Renal cortical epithelial cell (primary cell): ENCODE measurements at places on chromosomes 2 and 18. TPM values are rescaled to one million over a fixed set of nuclear protein-coding genes. Genes with fewer than 3 reads are reported as not detected.

DNA sequence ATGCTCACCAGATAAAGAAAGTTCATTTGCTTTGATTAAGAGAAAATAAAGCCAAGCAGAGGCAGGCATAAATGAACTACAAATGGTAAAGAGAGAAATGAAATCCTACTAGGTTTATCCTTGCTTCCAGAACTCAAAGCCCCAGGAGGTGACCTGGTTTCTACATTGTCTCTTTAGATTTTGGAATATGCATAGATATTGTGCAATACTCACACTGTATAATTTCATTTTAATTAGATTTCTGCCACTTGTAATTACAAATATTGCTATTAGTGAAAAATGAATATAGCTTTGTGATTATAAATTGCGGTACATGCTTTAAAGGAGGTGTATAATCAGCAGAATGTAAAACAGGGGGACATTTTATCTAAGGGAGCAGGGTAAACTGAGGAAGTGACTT lies 76.9 kb upstream of the NRXN1 start:
- DNase-seq = no peak

- DNase-seq = peak; percentile 66
Measured at GRCh38 chr2:64586883-64587481, 62.9 kb downstream of the AFTPH start.

- DNase-seq = peak; percentile 71
Measured at GRCh38 chr2:182456784-182457183, 29.9 kb upstream of the PDE1A start.

GRCh38 chr2:140085674-140086073 lies 1305.5 kb upstream of the NXPH2 start:
- DNase-seq = peak; percentile 37

GRCh38 chr2:234395891-234396420 lies 100.9 kb downstream of the ARL4C start:
- DNase-seq = no peak

- DNase-seq = peak; percentile 69
Measured at GRCh38 chr2:42092084-42092996, 44.5 kb downstream of the PKDCC start.

DNA sequence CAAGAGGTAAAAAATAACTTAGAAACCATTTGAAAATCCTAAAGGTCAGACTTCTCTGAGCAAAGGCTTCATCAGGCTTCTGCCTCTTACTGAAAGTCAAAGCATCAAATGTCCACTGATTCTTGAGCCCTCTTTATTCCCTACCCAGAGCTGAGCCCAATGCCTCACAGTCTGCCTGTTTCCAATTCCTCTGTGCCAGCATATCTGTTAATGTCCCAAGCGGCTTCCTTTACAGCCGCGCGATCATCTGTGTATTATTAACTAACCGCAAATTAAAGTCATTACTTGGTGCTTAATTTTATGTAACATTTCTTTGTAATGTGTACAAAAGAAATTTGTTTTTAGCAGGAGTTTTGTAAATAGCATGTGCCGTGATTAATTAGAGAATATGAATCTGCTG lies 418.8 kb upstream of the HNRNPA3 start:
- DNase-seq = peak; percentile 33

GRCh38 chr2:231331533-231331932 lies 64.0 kb upstream of the B3GNT7 start:
- no peak for DNase-seq

DNA sequence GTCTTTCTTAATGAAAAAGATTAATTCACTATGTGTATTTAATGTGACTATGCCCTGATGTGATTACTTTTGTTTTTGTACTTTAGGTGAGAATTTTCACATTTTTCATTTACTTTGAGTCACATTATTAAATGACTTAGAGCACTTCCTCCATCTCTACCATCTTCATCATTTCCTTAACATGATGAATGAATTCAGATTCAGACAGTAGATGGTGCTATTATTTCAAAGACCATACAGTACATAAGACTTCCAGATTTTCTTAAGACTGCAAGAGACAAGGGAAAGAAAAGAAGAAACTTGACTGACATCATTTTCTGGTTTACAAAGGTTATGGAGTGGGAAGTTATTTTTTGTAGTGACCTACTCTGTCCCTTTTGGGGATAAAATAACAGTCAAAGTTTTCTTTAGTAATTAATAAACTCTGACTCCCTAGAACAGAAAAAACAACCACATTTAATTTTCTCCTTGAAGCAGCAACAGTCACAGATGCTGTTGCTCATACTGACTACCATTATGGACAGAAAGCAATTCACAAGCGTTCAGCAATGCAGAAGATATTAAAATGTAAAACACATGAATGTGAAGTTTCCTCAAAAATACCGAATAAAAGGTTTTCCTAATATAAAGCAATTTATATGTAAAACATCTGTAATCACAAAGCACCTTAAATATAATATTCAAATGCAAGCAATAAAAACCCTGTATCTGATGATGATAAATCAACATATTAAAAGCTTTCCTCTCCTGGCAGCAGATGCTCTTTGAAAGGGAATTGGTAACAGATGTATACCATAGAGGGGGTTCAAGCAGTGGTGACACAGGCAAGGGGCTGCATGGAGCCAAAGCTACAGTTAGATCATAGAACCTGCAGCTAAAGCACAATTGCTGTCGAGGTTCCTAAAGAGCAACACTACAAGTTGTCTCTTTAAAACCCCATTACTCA lies 1010.9 kb upstream of the NXPH2 start:
- peak; percentile 69 for DNase-seq

DNA sequence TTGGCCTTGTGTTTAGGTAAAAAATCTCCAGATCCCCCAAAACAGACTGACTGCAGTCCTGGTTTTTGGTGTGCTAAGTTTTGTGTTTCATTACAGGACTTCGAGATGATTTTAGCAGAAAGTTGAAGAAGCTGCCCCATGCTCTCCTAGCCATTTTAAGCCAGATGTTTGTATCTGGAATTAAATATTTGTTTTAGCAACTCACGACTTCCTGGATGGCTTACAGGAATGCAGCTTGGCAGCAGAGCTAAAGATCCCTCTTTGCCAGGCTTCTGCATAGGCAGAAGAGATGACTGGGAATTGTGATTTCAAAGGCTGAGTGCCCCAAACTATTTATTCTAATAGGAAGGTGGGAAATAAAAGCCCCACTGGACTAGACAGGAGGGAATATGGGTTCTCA lies 31.1 kb downstream of the ONECUT2 start:
- no peak for DNase-seq

- DNase-seq = no peak
Measured at GRCh38 chr18:34771958-34772357, 61.9 kb downstream of the DTNA start.

- DNase-seq = no peak
Measured at GRCh38 chr2:216362730-216363129, 9.6 kb downstream of the MARCHF4 start.

The AQP12A gene
- not detected in 2 replicates for total RNA-seq

The DSG1 gene
- not detected in 2 replicates for total RNA-seq

The PLEKHH2 gene
- 7.8 and 19.1 TPM in 2 replicates for total RNA-seq
